Left hindlimb (tissue), 1 donor: ENCODE measurements at places on chromosomes 5 and 9.

- no peak for DNase-seq
These were observed 116.2 kb upstream of the RAPGEF1 start for GRCh38 chr9:131856105-131856504.

GRCh38 chr9:27276193-27277030 lies 20.5 kb downstream of the EQTN start:
- DNase-seq, result no peak

DNA sequence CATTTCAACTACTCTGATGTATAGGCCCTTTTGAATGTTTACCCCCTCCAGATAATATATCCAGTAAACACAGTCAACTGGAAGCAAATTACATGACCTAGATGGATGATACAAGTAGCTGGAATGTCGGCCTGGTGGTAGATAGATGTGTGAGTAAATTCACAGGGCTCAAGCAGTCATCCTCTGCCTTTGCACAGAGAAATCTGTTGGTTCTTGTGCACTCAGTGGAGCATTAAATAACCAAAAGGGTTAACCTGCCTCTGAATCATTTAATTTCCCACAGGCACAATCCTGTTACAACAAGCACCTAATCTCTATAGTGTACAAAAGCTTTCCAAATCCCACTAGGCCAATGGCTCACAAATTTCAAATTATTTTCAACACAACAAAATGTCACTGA lies 668.3 kb downstream of the DNAH5 start:
- no peak for DNase-seq

DNA sequence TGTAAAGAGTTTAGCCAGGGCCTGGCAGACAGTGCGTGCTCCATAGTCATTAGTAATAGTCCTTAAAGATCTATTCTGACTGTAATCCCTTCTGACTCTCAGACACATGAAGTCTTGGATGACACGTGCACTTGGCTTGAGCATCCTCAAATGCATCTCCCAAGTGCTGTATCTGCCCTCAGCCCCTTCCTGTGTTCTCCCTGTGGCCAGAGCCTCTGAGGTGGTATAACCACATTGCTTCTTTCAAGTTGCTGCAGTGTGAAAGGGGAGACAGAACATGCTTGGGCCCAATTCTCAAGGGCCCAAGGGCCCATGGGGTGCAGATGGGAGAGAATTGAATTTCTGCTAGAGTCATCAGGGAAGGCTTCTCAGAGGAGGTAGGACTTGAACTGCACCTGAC lies 30.1 kb upstream of the HAND1 start:
- no peak for DNase-seq

GRCh38 chr5:146068977-146069779 lies 36.2 kb downstream of the PLAC8L1 start:
- DNase-seq, result no peak

- DNase-seq, result no peak
These were observed 564.3 kb downstream of the ZNF608 start for GRCh38 chr5:124182133-124182532.

GRCh38 chr9:136170006-136170901 lies 34.7 kb downstream of the LHX3 start:
- no peak for DNase-seq

DNA sequence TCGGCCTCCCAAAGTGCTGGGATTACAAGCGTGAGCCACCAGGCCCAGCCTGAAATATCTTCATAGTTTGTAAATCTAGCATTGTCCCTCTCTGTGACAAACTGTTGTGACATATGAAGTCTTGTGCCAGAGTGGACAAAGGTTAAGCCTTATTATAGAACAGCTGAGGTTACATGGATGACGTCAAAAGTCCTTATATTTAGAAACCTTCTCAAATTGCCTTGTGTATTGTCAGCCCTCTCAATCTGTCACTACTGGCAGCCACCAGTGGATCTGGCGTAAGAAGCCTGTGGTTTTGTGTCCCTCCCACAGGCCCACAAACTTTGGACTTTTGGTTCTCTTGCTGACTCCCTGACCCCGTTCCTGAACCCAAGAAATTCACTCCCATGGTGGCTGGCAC lies 79.4 kb upstream of the CCDC112 start:
- no peak for DNase-seq

DNA sequence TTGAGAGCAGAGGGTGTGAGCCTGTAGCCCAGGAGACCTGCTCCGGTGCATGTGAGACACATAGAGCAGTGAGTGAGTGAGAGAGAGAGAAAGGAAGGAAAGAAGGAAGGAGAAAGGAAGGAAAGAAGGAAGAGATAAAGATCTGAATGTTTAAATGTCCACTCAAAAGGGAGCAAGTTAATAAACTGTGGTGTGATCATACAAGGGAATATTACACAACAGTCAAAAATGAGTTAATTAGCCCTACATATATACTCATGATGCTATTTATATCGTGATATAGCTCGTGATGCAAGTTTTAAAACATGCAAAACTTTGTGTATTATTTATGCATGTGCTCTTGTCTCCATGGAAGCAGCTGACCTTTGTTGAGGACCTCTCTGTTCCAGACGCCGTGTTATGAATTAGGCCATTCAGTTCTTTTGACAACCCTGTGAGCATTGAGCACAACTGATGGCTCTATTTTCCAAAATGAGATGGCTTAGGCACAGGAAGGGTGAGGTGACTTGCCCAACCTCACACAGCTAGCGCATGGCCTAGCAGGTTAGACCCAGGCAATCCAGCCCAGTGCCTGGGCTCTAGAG lies 70.6 kb downstream of the HMCN2 start:
- DNase-seq, result no peak

GRCh38 chr9:124940521-124940893 lies 376 bp downstream of the GOLGA1 start:
- no peak for DNase-seq

DNA sequence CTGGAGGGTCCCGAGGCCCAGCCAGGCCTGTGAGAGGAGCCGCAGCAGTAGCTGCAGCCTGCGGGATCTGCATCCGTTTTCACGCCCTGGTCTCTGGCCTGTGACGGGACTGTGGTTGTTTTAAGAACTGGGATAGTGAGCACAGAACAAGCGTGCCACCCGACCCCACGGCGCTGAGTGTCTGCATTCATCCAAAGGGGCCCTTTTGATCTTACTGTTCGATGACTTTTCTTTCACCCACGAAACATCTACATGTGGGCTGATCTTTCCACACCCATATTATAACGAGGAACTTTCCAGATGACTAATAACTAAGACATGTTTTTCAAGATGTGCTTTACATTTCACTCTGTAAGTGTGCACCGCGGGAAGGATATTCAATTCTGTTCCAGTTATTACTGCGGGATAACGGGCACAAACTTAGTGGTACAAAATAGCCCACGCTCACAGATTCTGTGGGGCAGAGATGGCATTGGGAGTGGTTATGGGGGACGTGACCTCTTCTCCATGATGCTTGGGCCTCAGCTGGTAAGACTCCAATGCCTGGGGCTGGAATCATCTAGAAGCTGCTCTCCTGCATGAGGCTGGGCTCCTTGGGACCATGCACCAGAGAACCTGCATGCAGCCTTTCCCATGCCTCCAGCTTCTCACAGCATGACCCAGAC lies 165.0 kb downstream of the SYK start:
- no peak for DNase-seq

- peak; percentile 66 for DNase-seq
These were observed 131.8 kb downstream of the ADAMTSL1 start for GRCh38 chr9:18605766-18606180.

DNA sequence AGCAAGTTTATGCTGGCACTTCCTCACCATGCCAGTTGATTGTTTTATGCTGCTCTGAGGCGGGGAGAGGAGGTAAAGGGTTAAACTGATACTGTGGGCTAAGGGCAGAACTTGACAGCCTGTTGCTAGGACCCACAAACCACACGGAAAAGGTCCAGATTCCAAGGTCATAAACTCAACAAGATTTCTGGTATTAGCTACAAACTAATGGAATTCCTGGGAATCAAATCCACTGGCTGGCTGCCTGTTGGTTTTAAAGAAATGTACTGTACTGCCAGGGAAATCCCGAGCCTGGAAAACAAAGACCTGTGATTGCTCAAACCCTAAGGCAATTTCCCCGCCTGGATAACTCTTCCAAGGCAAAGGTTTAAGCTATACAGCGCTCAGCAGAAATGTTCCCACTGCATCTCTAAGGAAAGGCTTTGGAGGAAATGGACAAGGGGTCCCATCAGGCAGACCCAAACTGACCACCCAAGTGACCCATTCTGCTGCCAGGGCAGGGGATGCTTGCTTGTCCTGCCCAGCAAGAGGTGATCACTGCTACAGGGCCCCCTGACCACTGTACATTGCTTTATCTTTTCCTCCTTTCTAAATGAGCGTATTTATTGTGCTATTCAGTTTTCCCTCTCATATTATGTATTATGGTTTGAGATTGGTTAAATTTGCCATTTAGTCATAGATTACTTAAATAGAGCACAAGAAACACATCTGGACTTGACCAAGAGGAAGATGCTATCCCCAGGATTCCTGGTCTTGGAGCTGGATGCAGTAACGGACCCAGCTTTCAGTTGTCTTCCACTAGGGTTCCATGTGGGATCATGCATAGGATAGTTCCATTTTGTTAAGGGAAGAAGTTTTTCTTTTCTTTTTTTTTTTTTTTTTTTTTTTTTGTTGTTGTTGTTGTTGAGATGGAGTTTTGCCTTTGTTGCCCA lies 124.3 kb downstream of the SUSD1 start:
- peak; percentile 89 for DNase-seq

DNA sequence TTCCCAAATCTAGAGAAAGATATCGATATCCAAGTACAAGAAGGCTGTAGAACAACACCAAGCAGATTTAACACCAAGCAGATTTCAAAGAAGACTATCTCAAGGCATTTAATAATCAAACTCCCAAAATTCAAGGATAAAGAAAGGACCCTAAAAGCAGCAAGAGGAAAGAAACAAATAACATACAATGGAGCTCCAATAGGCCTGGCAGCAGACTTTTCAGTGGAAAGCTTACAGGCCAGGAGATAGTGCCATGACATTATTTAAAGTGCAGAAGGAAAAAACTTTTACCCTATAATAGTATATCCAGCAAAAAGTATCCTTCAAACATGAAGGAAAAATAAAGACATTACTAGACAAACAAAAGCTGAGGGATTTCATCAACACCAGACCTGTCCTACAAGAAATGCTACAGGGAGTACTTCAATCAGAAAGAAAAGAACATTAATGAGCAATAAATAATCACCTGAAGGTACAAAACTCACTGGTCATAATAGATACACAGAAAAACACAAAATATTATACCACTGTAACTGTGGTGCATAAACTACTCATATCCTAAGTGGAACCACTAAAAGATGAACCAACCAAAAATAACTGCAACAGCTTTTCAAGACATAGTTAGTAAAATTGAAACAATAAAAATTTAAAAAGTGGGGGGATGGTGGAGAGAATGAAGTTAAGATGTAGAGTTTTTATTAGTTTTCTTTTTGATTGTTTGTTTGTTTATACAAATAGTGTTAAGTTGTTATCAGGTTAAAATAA lies 267.2 kb downstream of the AUH start:
- DNase-seq, result no peak

DNA sequence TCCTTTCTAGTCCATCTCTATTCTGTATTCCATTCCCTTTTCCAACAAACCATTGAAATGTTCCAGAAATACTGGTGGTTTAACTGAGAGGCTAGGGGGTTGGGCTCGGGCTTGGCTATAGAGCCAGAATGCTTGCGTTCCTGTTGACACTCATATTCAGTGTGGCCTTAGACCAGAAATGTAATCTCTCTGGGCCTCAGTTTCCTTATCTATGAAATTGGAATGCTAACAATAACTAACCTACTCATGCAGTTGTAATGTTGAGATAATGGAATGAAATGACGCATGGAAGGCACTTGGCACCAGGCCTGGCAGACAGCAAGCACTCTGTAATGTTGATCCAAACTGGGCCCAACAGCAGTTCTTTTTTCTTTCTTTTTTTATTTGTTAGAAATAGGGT lies 26.8 kb downstream of the JADE2 start:
- no peak for DNase-seq

DNA sequence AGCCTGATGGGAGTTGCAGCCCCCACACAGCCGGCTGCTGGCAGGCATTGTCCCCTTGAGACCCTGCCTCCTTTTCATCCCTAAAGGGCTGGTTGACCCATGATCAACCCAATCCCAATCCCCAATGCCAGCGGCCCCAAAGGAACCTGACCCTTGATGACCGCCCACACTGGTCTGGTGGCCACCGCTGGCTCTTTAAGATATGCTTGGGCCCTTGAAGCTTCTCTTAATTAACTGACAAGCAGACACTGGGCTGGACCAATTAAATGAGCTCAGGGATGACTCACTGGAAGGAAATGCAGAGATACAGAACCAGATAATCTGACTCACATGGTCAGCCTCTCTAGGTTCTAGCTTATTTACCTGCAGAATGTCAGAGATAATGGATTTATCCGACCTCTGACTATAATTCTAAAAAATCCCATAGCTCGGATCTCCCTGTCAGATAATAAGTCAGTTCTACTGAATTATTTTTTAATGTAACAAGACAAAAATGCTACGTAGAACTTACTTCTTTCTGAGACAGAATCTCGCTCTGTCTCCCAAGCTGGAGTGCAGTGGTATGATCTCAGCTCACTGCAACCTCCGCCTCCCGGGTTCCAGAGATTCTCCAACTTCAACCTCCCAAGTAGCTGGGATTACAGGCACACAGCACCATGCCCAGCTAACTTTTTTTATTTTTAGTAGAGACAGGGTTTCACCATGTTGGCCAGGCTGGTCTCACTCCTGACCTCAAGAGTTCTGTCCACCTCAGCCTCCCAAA lies 11.1 kb upstream of the MLANA start:
- no peak for DNase-seq

- DNase-seq, result no peak
These were observed 549.7 kb downstream of the CSNK1G3 start for GRCh38 chr5:124061663-124062062.

DNA sequence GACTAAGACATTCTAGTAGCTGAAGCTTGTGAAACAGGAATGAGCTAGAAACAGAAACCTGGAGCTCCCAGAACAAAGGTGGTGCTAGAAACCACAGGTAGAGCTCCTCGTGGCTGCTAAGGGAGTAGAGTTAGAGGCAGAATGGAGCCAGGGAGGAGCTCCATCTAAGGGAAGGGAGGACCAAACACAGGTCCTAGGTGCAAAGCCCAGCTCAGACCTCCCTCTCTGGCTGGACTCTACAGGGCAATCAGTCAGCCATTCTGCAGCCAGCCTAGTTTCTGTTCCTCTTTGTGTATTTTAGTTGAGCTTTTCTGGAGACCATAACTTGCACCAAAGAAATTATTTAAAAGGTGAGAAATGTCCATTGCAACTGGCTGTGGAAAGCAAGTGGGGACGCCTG lies 70.4 kb downstream of the CRB2 start:
- no peak for DNase-seq

- no peak for DNase-seq
These were observed 282.9 kb upstream of the MVB12B start for GRCh38 chr9:126043681-126044080.

GRCh38 chr5:1161108-1161832 lies 40.1 kb upstream of the SLC6A19 start:
- no peak for DNase-seq

GRCh38 chr9:100426530-100427365 lies at the start of gene MSANTD3:
Gene MSANTD3 (plus strand): TSS chr9:100427143. CDS start chr9:100441939, 14,796 bp downstream.
- DNase-seq, result peak; percentile 67

- no peak for DNase-seq
These were observed 48.0 kb downstream of the HAPLN1 start for GRCh38 chr5:83672646-83673045.
